Testis (tissue), 5 donors: ENCODE measurements at places on chromosomes 16 and 17. TPM values are rescaled to one million over a fixed set of nuclear protein-coding genes. Genes with fewer than 3 reads are reported as not detected.

The COX6A2 gene
- total RNA-seq = 1.4 TPM

GRCh38 chr16:55508271-55508921 lies 476 bp upstream of the LPCAT2 start:
- no peak for DNase-seq

The PLXDC1 gene
- 9.6 TPM for total RNA-seq

- peak; percentile 60 for DNase-seq
Observed at GRCh38 chr16:30113031-30113710, at the start of gene GDPD3. Gene GDPD3 (minus strand): TSS chr16:30113537. CDS start chr16:30113478, 59 bp downstream.

The MFAP4 gene
- 55.7 TPM for total RNA-seq

- DNase-seq = no peak
Observed at GRCh38 chr17:68777856-68778694, 176.9 kb upstream of the FAM20A start.
